Stimulated activated CD8-positive, alpha-beta memory T cell treated with anti-CD3 and anti-CD28 coated beads, Interleukin-7, amount 100 ng/mL, for 1 hour (primary cell): ENCODE measurements at places on chromosomes 7 and 10.

- DNase-seq: no peak
These were observed 49.2 kb upstream of the KCNMA1 start for GRCh38 chr10:77686650-77687417.

DNA sequence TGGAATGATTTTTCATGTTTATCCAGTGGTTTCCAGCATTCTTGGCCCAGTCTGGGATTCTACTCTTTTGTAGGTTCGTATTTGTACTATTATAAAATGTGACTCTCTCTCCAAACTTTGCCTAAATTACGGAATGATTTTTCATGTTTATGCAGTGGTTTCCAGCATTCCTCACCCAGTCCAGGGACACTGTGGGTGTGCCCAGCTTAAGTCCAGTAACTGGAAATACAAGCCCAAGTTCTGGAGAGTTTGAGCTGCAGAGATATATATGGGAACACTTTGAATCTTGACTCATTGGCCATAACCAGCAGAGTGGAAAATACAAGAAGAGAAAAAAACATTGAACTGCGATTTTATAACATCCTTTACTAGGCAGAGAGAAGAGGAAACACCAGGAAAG, 5.9 kb upstream of the MAGI2 start:
- DNase-seq: no peak

GRCh38 chr10:76523246-76523645, 1091.8 kb downstream of the LRMDA start:
- DNase-seq: no peak

- DNase-seq: no peak
These were observed 221.1 kb downstream of the KCNMA1 start for GRCh38 chr10:77416311-77417135.

GRCh38 chr7:51455948-51456347, 139.3 kb upstream of the COBL start:
- no peak for DNase-seq

DNA sequence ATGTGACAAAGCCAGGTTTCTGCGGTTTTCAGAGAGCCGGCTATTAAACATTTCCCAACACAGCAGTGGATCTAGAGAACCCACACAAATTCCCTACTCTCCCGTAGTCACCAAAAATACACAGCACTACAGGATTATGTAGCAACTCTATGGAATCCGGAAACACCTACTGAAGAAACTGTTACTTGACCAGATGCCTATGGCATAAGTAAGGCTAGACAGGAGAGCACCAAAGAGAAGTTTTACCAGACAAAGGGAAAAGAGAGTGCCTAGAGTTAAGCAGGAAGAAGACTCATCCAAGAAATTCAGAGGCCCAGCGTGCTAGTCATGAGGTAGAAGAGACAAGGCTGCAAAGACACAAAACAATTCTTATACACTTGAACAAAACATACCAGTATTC, 321.1 kb downstream of the PARD3 start:
- no peak for DNase-seq

- no peak for DNase-seq
These were observed 102.8 kb downstream of the POLL start for GRCh38 chr10:101485207-101485606.

- DNase-seq: no peak
These were observed 95.2 kb downstream of the GLCCI1 start for GRCh38 chr7:8063706-8064297.

- DNase-seq: no peak
These were observed 79.6 kb downstream of the ZNF22 start for GRCh38 chr10:45080331-45080730.
